NCI-H460 (cell line): ENCODE measurements at places on chromosomes 5 and 9.

DNA sequence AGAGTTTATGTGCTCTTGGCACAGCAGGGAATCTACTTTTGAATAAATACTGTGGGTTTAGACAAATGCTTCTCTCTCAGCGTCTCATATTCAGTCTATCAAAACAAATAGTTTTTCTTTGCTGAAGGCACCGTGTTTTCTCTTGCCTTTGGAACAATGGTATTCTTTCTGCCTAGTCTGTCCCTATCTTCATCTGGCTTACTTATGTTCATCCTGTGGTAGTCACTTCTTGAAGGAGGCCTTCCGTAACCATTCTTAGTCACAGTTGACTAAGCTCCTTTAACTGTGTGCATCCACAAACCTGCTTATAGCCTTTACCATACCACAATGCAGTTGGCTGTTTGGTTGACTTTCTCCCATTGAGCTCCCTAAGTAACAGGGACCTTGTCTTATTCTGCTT lies 45.9 kb downstream of the LARP1 start:
- DNase-seq, result no peak

GRCh38 chr9:70060148-70060882 lies 16.7 kb downstream of the MAMDC2 start:
- no peak for DNase-seq

GRCh38 chr9:1383899-1384455 lies 333.8 kb downstream of the DMRT2 start:
- DNase-seq, result no peak

DNA sequence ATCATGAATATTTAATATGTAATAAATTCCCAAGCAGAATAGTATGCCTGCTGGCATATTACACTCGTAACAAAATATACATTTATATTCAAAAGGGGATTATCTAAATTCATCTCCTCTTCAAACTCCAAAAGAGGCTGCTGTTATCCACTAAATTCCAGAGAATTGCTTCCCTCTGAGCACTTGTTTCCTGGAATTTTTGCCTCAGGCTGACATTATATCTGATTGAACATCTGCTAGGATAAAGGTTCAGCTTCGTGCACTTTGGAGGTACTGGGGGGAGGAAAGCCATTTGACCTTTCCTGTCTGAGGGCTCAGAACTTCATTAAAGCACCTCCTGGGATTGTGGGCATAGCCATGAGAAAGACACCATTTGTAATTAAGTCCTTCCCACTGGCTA lies 4.3 kb upstream of the HAPLN1 start:
- no peak for DNase-seq

- no peak for DNase-seq
Observed at GRCh38 chr9:110160123-110160522, 47.8 kb downstream of the C9orf152 start.

- no peak for DNase-seq
Observed at GRCh38 chr5:997711-998110, 10.9 kb upstream of the NKD2 start.

DNA sequence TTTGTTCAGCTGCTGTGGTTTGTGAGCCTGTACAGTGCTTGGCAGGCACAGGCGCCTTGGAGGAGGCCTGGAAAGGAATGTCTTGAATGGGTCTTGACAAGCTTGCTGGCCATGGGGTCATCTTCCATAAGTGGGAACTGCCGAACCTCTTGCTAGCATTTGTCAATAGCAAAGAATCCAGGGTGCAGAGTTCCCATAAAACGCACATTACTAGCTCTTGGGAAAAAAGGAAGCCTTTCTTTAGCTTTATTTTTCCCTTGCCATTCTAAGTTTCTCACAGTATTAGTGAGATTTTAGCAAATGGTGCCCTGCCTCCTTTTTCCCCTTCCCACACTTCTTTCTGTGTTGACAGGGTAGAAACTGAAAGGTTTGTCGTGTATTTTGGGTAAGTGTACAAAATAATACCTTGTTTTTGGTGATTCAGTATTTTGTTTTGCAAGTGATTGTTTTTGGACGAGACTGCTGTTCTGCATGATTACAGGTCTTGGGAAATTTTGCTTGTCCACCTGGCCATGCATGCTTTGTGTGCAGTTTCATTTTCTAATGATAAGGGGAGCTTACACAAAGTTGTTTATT lies 82.0 kb downstream of the ADGRV1 start:
- no peak for DNase-seq

DNA sequence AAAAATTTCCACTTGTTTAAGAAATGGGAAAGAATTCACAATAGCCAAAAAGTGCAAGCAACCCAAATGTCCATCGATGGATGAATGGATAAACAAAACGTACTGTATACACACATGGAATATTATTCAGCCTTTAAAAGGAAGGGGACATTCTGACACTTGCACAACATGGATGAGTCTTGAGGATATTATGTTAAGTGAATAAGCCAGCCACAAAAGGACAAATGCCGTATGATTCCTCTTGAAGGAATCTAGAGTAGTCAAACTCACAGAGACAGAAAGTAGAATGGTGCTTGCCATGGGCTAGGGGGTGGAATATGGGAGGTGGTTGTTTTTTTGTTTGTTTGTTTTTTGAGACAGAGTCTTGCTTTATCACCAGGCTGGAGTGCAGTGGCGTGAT lies 3.8 kb upstream of the ATP6V0E1 start:
- no peak for DNase-seq

DNA sequence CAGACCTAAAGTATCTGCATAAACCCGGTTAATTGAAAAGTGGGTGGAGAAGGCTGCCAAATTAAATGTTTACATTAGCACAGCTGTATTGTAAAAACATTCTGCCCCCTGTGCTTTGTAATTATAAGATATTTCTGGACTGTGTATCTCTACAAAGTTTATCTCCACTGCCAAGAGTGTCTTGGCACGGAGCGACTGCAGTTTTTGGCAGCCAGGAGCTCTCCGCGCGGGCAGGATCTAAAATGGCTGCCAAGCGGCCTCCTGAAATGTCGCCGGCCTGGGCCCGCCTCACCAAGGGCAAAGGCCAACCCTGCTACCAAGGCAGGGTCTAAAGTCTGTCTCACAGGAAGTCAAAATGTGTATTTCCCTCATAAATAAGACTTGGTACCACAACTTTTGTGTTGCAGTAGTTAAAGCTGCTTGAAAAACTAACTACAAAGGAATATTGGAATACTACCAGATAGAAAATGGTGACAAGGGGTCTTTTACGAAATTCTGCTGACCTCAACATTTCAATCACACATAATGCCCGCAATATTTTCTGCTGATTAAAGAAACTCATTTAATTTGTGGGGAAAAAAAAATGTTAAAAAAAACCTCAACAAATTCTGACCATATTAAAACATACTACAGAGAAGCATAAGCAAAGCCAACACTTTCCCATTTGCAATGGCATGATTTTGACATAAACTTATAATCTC lies 110.4 kb downstream of the NFIB start:
- DNase-seq, result no peak

DNA sequence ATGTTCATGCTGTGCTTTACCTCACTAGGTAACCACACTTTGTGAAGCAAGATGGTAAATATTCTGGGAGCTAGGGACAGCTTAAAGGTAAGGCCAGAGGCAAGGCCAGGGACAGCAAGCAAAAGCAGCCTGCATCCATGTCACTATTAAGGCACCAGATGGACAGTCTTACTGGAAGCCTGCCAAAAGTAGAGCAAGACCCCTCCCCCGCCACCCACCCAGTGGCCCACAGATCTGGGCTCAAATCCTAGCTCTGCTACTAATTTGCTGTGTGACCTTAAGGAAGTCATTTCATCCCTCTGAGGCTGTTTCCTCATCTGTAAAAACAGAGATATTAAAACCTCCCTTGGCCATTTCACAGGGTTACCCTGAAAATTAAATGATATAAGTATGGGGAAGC lies 13.2 kb upstream of the ERMP1 start:
- DNase-seq, result no peak

DNA sequence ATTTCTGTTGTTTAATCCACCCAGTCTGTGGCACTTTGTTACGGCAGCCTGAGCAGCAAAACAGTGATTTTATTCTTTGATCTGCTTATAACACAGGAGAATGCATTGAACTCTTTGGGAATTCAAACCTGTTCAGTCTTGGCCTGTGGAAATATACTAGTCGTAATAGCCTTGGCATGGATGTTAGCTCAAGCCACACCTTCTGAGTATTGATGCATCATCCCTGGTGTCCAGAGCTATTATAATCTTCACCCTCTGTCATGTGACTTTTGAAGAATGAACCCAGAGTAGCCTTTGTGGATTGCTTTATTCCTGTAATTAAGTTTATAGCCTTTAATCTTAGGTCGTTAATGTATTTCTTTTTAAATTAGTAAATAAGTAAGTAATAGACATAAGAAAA lies 50.8 kb upstream of the TEX48 start:
- no peak for DNase-seq

- DNase-seq, result no peak
Observed at GRCh38 chr5:159498630-159499029, 168.3 kb upstream of the IL12B start.

GRCh38 chr9:117616431-117616831 lies 87.8 kb upstream of the TLR4 start:
- DNase-seq, result no peak

DNA sequence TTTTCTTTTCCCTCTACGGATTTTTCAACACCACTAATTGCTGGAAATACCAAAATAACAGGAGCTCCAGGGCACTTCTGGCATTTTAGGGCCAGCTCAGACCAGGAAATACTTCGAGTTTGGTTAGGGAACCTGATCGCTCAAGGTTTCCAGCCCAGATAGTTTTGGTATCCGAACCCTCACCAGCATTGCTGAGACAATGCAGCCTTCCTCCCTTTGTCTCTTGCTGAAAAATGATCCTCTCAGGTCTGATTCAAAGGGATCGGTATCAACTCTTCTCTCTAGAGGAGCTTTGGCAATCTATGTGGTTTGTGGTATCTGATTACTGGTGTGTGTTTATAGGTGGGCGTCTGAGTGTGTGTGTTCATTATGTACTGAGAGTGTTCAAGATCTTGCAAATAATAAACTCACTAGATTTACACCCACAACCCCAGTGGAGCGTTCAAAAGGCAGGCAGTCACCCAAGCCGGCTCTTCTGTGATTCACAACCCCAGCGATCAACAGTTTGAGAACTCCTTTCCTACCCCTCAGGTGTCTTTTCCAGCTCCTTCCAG lies 122.8 kb upstream of the EGFLAM start:
- DNase-seq, result no peak

DNA sequence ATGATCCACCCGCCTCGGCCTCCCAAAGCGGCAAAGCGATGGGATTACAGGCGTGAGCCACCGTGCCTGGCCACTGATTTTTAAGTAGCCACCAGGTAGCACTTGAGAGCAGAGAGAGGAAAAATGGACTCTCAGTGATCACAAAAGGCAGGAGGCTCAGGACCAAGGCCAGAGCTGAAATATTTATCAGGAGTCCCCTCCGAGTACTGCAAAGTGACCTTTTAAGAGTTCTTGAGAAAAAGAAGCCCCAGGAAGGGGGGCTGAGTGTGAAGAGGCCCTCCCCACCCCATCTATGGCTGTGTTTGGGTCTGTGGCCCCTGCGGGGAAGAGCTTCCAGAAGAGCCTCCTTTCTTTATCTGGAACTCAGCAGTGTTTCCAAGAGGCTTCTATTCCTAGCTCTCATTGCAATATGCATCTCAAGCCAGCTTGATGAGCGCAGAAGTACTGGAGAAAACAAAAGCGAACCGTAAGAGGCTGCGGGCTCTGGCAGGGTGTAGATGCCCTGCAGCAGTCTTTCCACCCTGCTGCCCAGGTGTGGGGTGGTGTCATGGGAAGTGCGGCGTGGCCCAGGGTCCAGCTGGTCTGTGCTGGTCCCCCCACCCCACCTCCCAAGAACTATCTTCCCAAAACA lies 75.5 kb upstream of the CDK20 start:
- no peak for DNase-seq

- DNase-seq, result no peak
Observed at GRCh38 chr5:54275361-54275760, 35.0 kb downstream of the ARL15 start.

GRCh38 chr9:1083325-1083913 lies 33.3 kb downstream of the DMRT2 start:
- DNase-seq, result peak; percentile 7

DNA sequence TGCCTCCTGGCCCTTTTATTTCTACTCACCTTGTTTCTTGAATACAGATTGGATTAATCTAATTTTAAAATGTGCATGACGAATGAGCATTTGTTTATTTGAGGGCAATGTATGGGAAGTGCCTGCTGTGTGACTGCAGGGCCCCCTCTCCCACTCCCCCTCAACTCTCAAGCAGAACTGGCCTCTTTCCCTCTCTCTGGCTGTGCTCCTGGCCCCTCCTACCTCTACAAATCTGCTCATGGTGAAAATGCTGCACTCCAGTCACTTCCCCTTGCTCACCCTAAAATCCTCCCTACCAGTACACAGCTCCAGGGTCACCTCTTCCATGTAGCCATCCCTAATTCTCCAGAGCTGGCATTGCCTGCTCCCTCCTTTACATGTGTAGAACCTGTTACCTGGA lies 17.2 kb upstream of the NDST1 start:
- DNase-seq, result no peak

- no peak for DNase-seq
Observed at GRCh38 chr5:75331095-75332090, 5.6 kb upstream of the HMGCR start.

DNA sequence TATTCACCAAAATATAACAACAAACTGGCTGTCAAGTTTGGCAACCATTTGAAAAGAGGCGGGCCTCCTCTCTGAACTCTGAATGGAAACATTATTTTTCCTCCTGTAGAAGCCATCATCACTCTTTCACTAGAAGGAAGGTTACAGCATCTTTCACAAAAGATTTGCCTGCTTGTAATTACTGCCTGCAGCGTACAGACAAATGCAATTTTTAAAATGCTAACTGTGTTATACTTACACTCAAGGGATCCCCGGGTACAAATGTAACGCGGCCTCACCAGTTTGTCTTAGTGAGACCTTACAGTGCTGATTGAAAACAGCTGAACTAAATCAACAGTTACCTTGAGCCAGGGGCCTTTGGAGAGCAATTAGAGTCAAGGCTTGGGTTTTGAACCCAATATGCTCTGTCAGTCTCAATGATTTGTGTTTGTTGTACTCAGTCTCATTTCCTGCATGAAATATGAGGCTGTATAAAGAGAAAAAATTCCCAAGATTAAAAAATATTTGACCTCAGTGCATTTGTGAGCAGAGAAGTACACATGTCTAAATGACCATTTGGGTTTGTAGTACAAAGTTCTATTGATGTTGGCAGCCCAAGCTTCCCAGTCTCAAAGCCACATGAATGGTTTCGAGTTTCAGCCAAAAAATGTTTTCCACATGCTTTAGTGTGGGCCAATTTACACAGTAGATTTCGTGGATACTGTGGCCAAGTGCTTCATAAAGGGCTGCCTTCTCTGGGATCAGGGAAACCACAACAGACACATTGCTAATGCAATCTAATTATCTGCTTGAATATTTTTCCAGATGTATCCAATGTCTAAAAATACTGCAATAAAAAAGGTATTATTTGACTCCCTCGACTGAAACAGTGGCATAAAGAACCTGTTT lies 500.0 kb downstream of the SPATA31D1 start:
- no peak for DNase-seq

DNA sequence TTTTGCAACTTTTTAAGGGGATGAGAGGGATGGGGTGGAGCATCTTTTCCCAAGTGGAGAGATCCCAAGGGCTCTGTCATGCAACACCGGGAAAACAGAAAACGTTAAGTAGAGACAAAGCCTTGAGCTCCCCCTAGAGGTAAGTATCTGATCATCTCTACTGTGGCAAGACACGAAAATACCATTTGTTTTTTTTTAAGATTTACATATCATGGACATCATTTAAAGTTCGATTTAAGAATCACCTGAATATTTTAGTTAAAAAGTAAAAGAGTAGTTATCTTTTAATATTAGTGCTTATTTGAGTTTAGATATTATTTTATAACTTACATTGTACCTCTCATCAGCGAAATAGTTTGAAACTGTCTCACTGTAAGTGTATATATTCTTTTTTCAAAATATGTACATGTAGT lies 200.4 kb downstream of the LRRC70 start:
- peak; percentile 71 for DNase-seq
